NCI-H226 (cell line): ENCODE measurements at places on chromosomes 6 and 20.
A peak's percentile ranks its signal among the peaks of the same experiment; 100 is the strongest.

DNA sequence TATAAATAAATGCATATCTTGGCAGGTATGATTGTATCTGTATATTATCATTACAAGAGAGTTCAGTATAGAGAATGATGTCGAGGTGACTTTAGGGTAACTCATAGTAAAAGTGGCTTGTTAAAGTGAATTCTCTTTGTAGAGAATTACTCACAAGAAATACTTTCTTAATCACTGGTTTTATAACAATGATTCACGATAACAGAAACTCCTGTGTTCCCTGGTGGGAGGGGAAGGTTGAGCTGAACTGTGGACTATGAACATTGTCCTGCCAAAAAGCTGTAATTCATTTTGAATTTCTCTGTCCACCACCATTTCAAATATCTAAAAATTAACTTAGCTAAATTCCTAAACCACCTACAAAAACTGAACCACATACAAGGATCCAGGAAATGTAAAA, 7.7 kb downstream of the TPMT start:
- peak; percentile 54 for DNase-seq

DNA sequence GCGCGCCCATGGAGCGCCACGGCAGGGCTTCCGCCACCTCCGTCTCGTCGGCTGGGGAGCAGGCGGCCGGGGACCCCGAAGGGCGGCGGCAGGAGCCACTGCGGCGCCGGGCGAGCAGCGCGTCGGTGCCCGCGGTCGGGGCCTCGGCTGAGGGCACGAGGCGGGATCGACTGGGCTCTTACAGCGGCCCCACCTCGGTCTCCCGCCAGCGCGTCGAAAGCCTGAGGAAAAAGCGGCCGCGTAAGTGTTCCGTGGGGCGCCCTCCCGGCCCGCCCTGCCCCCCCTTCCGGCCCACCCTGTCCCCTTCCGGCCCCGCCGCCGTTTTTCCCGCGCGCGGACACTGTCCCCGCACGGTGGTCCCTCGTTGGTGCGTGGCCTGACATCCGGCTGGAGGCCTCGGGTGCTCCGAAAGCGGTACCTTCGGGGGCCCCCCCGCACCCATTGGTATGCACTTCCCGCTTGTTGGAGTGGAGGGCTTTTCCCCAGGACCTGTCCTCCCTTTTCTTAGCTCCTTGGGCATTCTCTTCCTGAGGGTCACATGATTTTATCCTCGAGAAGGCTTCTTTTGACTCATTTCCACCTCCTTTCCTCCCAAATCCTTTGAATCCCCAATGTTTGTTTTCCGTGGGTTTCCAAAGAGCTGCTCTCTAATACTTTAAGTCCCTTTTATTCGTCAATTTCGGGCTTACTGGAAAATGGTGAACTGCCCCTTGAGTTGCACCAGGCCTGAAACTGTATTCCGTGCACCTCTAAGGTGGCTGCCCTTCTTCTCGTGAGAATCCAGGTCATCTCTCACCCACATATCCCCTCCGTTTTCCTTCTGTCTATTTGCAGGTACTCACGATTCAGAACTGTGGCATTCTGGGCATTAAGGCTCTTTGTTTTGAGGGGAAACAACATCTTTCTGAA, 556 bp downstream of the PANK2 start:
- no peak for DNase-seq

GRCh38 chr6:32166411-32167061, 2.1 kb downstream of the EGFL8 start:
- DNase-seq = no peak

GRCh38 chr6:75167851-75168250, 38.0 kb downstream of the COL12A1 start:
- no peak for DNase-seq

- DNase-seq = no peak
These were observed 146.2 kb downstream of the DLL1 start for GRCh38 chr6:170144571-170145271.

DNA sequence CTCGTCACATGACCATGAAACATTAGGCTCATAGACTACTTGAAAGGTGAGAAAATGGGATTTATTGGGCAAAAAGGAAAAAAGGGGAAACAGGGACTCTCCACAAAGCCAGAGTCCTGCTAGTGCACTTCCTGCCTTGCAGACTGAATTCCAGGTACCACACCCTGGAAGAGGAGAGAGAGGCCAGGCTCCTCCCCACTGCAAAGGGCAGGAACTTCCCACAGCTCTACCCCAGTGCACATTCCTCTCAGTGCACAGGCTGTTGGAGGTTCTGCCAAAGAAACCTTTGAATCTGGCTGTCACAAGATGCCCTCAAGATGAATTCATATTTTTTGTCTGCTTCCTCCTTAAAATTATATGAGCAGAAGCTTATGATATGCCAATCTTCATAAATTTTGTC, 920.4 kb upstream of the GJE1 start:
- DNase-seq = peak; percentile 72

DNA sequence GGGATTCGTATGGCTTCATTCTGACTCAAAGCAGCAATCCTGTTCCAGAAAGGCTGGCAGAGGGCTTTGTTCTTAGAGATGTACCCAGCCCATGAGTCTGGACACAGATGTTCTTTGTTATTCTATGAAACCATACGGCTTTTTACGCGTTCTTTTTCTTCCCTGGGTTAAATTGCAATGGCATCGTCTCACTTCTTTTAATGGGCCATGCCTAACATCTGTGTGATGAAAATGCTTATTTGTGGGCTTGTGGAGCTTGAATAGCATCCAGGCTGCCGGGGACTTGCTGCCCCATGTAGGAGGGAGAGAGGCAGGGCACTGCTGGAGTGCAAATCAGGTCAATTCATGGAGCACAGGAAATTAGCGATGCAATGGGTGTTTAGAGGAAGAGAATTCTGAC, 19.4 kb downstream of the FAM50B start:
- DNase-seq = no peak

GRCh38 chr6:158047127-158047518, 65.5 kb downstream of the SYNJ2 start:
- DNase-seq = no peak

GRCh38 chr20:25220810-25221591, 25.5 kb downstream of the ENTPD6 start:
- DNase-seq = no peak

DNA sequence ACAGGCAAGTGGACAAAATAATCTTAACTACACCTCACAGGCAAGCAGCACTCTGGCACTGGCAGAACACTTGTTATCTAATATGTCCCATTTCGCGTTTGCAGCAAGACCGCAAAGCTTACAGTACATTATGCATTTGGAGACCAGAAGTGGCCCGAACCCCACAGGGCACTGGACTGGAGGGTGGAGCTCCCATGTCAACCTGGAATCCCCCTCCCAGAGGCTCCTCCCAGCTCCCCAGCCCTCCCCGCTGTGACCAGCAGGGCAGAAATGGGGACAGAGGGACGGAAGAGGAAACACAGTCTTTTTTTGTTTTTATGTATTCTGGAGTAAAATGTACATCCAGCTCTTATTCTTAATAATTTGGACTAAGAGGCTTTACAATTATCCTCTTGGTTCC, 263.7 kb downstream of the SMOC2 start:
- no peak for DNase-seq

DNA sequence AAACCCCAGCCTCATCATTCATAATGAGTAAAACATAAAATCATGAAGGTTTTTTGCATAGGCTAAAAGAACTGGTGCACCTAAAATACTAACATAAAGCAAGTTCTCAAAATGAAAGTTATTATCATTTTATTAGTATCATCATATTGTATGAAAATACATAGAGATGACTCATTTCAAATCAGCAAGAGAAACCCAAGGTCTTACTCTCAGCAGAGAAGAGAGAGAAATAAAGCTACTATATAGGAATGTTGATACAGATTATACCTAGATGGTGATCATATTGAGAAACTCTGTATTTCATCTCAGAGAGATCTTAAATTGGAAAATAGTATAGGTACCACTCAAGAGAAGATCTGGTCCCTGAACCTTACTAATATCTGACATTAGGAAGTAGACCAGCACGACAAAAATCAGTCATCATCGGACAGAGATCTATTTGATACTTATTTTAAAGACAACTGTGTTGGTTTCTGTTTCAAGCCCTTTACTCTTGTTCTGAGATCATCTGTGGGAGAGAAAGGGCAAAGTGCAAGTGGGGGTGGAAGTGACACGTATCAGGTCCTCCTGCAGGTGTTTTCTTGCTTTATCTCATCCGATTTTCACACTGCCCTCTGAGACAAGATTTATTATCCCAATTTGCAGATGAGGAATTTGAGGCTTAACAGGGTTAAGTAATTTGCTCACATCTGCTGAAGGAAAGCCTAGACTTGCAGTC, 532.3 kb downstream of the MAFB start:
- no peak for DNase-seq

GRCh38 chr6:145189836-145190235, 545.5 kb downstream of the EPM2A start:
- DNase-seq = no peak

- peak; percentile 59 for DNase-seq
These were observed 19.7 kb downstream of the PPIL6 start for GRCh38 chr6:109420751-109421150.

DNA sequence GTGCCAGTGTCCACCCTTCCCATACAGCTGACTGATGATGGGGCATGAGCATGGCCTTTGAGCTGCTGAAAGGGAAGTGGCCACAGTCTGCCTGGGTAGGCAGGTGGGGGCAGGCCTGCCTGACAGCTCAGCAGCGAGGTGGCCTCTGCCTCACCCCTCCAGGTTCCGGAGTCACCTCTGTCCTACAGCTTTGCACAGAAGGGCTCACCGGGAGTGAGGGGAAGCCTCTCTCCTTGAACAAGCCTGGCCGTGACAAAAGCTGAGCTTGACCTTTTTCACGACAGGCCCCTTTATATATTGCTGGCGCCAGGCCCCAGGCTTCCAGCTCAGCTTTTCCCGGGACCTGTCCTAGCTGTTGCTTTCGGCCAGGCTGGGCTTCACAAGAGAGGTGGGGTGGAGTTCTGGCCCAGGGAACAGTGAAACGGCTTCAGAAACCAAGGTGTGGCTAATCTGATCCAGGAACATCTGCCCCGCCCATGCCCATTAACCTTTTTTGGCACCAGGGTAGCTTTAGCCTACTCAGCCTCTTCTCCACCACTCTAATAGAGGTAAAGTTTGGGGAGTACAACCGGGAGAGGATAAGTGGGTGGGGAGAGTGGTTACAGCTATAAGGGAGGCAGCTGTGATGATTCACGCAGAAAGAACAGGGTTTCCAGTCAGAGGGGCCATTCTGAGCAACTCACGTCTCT, 42.9 kb downstream of the C6orf132 start:
- DNase-seq = peak; percentile 95

- DNase-seq = no peak
These were observed 86.4 kb downstream of the IRAK1BP1 start for GRCh38 chr6:78953798-78954197.

GRCh38 chr20:49711667-49711987, 2.1 kb downstream of the B4GALT5 start:
- DNase-seq = no peak

DNA sequence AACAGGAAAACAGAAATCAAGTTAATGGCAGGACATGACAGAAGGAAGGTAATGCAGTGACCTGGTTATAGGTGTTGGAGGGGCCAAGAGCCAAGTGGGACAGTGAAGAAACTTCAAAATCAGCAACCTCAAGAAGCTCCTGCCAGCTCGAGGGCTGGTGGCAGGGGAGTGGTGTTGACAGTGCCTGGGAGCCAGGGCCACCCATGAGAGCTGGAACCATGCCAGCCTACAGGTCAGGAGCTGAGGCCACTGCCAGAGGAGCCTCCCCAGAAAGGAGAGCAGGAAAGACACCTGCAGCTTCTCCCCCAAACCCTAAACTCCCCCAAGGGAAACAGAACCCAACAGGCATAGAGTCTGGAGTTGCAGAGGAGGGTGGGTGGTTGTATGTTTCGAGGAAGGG, 262.1 kb downstream of the LRFN2 start:
- no peak for DNase-seq

DNA sequence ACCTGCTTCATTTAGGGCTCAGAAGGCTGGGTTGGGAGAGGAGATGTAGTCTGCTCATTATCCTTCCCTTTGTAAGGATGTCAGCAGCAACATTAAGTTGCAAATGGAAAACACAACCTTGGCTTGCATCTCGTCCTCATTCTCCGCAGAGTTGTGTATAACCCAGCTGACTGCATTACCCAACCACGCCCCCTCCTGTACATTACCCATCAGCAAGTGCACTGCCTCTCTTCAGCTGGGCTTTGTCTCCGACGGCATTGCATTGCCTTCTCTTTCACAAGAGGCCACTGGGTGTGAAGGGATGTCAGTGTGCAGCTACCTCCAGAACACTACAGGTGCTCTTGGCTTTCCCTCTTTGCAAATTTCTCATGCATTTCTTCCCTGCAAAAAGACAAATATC, 128.7 kb upstream of the TSHZ2 start:
- no peak for DNase-seq

DNA sequence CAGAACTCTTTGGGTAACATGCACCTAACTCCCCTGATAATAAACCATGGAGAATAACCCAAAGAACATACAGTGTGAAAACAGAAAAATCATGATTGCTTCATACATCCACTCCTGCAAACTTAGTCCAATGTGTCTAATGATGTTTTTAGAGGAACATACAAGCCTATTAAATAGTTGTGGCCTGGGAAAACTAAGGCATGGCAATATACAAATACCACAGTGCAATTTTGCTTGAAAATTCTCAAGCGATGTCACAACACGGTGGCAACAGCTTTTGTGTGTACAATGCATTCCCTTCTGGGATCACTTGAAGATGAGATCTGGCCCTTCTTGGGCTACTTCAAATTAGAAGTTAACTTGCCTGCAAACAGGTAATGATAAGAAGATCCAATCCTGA, 16.7 kb downstream of the MAP3K5 start:
- no peak for DNase-seq

DNA sequence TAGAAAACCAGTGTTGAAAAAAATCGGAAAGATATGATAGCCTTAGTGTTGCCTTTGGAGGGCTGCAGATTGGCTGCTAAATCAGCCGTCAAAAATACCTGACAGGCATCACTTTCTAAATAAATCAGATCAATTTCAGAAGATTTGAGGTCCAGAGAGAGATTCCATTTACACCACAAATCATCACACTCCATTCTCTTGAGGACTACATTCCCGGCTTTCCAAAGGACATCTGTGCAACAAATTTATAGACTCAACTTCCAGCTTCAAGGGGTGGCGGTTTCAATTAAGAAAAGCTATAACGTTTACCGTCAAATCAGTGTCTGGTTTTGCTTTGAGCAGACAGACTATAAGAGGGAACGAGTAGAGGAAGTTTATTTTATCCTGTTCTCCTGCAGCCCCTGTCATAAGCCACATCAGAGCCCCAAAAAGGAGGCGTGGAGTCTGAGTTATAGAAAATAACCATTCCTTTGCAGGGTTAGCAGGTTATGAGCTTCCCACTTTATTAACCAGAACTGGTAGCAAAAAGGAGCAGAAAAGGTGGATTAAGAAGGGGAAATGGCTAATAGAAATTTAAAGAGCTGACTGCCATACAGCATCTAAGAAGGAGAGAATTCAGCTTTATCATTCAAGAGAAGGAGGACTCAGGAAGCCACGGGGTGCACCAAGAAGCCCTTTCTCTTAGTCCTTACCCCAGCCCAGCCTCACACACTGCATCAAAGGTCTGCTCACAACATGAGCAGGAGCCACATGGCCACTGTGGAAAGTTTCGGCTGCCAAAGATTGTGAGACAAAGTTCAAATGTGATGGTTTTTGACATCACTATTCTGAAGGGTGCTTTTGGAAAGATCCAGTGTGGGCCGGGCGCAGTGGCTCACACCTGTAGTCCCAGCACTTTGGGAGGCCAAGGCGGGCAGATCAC, 12.9 kb upstream of the UQCC2 start:
- no peak for DNase-seq
